Left renal cortex interstitium (tissue), 4 donors: ENCODE measurements at places on chromosomes 12 and 14. TPM values are rescaled to one million over a fixed set of nuclear protein-coding genes. Genes with fewer than 3 reads are reported as not detected.

DNA sequence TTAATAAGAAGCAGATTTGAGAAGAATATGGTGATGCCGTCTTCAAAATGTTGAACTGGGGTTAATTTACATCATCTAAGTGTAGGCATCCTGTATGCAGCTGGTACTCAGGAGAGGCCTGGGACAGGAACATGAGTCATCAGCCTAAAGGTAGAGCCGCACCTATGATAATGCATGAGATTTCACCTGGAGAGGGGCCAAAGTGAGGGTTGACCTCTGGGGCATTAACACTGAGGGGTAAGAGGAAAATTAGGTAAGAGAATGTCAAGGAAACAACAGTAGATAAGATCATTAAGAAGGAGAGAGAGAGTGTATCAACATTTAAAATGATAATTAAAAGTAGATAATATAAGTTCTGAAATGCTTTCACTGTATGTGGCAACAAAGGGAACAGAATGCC, 20.2 kb upstream of the SSTR1 start:
- no peak for DNase-seq

STYK1 gene
- polyA plus RNA-seq, result 1.2 TPM

DNA sequence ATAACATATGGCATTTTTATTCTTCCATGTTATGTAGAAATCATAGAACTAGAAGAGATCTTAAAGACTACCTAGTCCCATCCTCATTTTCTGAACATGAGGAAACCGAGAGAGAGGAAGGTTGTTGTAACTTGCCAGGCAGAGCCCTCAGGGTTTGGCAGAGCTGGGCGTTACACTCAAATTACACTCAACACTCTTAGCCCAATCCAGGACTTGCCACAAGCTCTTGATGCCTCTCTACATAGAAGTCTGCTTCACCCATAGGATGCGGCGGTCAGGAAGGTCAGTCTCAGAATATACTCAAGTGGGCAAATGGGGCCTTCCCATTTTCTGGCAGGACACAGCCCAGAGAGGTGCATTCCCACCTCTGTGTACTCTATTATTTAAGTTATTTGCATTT, 208.1 kb downstream of the ZFP36L1 start:
- DNase-seq, result no peak

- no peak for DNase-seq
Measured at GRCh38 chr14:54909817-54910558, 7.4 kb upstream of the GCH1 start.

NFE2 gene
- 2.2 TPM for polyA plus RNA-seq

MOK gene
- 24.8 TPM for polyA plus RNA-seq

CBX5 gene
- 135 TPM for polyA plus RNA-seq

GRCh38 chr12:52307836-52308805, 13.1 kb downstream of the KRT83 start:
- peak; percentile 21 for DNase-seq

TMBIM6 gene
- polyA plus RNA-seq, result 770 TPM

GRCh38 chr12:14216405-14217294, 148.8 kb upstream of the ATF7IP start:
- no peak for DNase-seq
